ENCODE measurements at places on chromosomes 11 and 22.
A peak's percentile ranks its signal among the peaks of the same experiment; 100 is the strongest.

GRCh38 chr11:65811764-65812475 is 21.8 kb upstream of the SNX32 start:
- DNase-seq, result no peak

GRCh38 chr11:128236506-128237498 is 350.6 kb downstream of the ETS1 start:
- DNase-seq, result no peak

DNA sequence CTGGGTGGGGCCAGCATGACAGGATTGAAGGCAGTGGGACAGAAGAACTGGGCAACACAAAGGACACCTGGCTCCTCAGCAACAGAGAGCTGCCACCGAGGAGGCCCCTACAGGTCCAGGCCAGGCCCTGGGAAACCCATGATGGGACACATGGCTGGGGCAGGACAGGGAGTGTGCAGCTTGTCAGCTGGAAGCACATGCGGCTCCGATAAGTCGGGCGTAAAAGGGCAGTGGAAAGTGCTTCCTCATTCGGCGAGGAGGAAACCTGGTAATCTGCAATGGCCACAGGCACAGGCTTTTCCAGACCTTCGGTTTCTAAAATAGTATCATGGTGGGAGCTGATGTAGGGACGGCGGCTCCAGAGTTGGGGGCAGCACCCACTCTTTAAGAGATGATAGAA is 16.5 kb downstream of the GNAZ start:
- DNase-seq, result no peak

GRCh38 chr11:27616711-27617110 is 83.5 kb downstream of the BDNF start:
- DNase-seq, result no peak

DNA sequence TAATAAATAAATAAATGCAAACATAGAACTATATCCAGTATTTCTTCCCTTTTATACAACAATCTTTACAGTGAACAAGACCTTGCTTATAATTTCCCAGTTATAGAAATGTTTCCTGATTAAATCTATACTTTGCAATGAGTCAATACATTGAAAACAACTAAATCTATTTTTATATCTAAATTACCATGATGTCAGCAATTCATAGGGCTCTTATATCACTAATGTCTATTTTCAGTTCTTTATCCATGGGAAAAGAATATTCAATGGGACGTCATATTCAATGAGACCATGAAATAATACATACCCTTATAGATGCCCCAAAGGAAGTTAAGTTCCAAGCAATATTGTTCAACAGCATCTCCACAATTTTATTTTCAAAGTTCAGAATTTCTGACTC is 359.9 kb downstream of the CASP12 start:
- DNase-seq, result no peak

GRCh38 chr11:47433157-47433556 is 6.9 kb upstream of the PSMC3 start:
- no peak for DNase-seq

DNA sequence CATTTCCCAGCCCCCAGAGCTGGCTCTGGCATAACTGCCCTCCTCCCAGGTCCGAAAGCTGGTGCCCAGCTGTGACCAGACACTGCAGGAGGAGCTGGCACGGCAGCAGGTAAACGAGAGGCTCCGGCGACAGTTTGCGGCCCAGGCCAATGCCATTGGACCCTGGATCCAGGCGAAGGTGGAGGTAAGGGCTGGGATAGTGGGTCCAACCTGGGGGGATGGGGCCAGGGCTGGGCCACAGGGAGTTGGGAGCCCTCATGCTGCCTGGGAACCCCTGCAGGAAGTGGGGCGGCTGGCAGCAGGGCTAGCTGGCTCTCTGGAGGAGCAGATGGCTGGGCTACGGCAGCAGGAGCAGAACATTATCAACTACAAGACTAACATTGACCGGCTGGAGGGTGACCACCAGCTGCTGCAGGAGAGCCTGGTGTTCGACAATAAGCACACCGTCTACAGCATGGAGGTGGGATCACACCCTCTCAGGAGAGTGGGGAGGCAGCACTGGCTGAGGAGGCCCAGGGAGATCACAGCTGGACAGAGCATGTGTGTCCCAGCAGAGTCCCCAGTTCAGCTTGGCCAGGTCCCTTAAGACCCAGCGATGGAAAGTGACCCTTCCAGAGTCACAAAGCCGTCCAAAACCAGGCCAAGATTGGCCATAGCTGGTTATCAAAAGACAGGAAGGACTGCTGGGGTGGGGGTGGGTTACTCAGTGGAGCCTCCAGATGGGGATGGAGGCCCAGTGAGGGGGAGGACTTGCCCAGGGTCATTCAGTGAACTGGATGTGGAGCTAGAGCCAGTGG is 7.0 kb downstream of the CTSF start:
- DNase-seq, result no peak

DNA sequence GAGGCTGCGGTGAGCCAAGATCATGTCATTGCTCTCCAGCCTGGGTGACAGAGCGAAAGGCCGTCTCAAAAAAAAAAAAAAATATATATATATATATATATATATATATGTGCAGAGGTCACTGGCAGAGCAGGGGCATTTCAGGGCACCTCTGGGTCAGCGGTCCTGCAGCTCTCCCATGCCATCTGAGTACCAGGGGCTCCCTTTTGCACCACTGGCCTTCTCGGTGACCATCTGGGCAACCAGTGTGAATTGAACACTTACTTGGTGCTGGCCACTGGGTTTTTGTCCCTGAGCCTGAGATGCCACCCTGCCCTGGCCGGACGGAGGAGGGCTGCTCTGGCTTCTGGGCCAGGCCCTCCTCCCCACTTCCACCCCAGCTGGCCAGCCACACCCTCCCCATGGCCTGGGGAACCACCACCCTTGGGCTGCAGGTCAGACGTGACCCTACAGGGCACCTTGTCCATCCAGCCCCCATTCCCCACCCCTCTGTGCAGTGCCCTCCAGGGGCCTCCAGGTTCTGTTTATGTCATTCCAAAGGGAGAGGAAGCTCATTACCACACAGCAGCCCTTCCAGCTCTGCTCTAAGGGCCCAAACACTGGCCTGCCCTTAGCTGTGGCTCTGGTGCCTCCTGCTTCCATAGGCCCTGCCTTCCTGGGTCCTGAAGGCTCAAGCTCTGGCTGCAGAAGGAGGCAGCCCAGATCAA is 10.3 kb downstream of the MAPK8IP1 start:
- no peak for DNase-seq

- no peak for DNase-seq
Observed at GRCh38 chr11:128625746-128626145, 38.4 kb upstream of the ETS1 start.

GRCh38 chr11:61109671-61110070 is 7.4 kb downstream of the CD5 start:
- no peak for DNase-seq

GRCh38 chr22:28883657-28883916 is 215 bp downstream of the ZNRF3 start:
- no peak for DNase-seq

- DNase-seq, result peak; percentile 62
Observed at GRCh38 chr22:23033116-23033905, 37.0 kb upstream of the GNAZ start.

DNA sequence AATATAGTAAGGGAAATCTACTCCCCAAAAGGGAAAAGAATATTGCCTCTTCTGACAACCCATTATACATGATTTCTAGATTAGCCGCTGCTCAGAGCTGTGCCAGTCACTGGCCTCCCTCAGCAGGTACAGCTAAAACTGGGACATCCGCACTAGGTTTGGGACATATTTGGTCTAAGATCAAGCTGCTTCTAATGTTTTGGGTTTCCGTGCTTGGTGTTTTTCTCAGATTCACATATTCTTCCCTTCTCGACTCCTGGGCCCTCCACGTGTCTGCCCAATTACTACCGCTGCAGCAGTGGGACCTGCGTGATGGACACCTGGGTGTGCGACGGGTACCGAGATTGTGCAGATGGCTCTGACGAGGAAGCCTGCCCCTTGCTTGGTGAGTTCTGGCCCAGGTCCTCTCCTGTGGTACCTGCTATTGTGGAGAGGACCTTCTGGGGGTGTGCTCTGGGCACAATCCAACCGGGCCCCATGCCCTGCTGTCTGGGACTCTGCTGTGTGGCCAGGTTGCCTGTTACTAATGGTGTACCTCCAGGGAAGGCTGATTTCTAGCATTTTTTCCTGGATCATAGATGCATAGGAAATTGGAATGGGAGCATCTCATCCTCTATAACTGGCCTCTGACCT is 138.1 kb upstream of the SORL1-AS1 start:
- no peak for DNase-seq

- no peak for DNase-seq
Observed at GRCh38 chr22:45521178-45521577, 18.5 kb downstream of the FBLN1 start.

GRCh38 chr11:26126741-26127140 is 205.2 kb upstream of the ANO3 start:
- DNase-seq, result no peak

DNA sequence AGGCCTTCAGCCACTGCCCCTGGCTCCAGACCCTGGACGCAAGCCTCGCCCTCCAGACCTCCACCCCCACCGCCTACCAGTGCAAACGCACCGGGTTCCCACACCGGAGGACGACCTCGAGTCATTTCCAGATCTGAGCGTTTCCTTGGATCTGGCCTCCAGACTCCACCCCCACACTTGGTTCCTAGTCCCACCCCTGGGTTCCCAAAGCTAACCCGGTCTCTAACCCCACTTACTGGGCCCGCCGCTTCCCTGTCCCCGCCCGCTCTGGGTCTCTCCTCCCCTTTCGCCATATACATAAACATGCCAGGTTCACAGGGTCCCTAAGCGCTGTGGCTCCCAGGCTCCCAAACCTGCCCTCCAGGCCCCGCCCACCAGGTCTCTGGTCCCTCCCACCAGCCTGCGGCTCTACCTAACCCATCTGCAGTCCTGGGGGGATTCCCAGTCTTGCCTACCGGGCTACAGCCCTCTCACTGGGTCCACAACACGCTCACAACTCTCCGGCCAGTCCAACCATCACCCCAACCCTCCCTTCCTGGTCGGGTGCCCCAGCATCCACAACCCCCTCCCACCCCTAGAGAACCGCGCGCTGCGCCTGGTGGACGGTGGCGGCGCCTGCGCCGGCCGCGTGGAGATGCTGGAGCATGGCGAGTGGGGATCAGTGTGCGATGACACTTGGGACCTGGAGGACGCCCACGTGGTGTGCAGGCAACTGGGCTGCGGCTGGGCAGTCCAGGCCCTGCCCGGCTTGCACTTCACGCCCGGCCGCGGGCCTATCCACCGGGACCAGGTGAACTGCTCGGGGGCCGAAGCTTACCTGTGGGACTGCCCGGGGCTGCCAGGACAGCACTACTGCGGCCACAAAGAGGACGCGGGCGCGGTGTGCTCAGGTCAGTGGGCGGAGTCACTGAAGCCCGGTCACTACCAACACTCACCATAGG is 36.7 kb downstream of the CD6 start:
- DNase-seq, result no peak

- DNase-seq, result no peak
Observed at GRCh38 chr11:6927030-6927617, 898 bp downstream of the ZNF215 start.

- DNase-seq, result no peak
Observed at GRCh38 chr11:39542460-39542859, 1917.0 kb downstream of the LRRC4C start.

DNA sequence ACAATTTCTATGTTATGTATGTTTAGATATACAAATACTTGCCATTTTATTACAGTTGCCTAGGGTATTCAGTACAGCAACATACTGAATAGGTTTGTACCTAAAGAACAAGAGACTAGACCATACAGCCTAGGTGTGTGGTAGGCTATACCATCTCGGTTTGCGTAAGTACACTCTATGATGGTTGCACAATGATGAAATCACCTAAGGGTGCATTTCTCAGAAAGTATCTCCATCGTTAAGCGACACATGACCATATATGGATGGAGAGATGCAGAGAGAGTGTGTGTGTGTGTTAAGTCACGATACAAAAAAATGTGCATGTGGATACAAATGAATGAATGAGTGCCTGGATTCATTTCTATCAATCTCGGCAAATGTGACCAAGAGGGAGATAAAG is 37.7 kb downstream of the NARS2 start:
- no peak for DNase-seq

DNA sequence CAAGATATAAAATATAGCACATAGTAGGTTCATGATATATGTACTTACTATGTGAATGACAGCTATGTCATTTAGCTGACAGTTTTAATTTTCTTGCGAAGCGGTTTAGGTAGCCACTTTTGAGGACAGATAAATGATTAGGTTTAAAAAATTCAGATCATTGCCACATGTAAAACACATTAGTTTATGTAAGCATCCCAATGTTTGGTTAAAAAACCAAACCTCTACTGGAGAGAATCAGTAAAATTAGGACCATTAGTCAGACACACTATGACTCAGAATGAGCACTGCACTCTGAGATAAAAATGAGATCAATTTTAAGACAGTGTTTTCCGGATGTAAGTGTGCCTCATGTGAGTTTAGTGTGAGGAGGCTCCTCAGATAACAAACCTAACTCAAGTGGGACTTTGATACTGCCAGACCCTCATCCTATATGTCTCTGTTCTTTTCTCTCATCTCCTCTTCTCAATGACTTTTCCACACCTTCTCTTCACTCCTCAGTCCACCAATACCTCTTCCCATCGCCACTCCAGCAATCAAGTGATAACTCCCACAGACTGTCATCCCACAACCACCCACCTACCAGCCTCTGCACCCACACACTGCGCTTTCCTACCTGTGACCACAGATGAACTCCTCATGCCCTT is 6.8 kb upstream of the OR2AT4 start:
- DNase-seq, result no peak

DNA sequence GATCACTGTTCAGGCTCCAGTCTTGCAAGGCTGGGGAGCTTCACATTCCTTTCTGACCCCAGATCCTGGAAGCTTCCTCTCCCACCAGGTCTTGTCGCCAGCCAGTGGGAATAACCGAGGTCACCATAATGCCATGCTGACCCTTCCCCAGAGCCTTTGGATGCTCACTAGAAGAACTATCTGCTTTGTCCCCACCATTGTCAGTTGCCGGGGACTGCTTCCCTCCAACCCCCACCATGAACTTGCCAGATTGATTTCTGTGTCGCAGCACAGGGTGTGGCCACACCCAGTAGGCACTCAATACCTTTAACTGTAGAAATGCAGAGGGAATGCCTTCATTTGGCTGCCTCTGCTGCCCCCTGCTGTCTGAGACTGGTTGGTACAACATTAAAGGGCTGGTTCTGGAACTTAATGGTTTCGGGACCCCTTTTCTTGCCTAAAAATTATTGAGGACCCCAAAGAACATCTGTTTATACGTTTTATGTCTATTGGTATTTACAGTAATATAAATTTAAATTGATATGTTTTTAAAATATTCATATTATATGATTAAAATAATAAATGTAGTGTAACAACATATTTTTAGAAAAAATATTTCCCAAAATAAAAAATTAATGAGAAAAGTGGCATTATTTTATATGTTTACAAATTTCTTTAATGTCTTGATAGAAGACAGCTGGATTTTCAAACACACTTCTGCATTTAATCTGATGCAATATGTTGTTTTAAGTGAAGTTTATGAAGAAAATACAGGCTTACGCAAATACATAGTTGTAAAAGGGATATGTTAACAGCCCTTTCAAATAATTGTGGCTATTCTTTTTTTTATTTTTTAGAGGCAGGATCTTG is 6.7 kb upstream of the GDPD5 start:
- DNase-seq, result peak; percentile 29

- DNase-seq, result no peak
Observed at GRCh38 chr22:45129703-45130524, 33.8 kb upstream of the NUP50 start.

- DNase-seq, result no peak
Observed at GRCh38 chr11:35247863-35248262, 108.9 kb downstream of the CD44 start.

Measured in NCI-H446 treated with DMSO at 0.1 percent for 48 hours (cell line).